Heart right ventricle (tissue), 16 donors: ENCODE measurements at places on chromosomes 6 and 20. TPM values are rescaled to one million over a fixed set of nuclear protein-coding genes. Genes with fewer than 3 reads are reported as not detected.

PAQR8 gene
- polyA plus RNA-seq, result 1.0 TPM

FKBP1C gene
- not detected for polyA plus RNA-seq

ARFGEF3 gene
- 0.73 TPM for polyA plus RNA-seq

ENPP3 gene
- polyA plus RNA-seq, result 0.09 TPM

MOG gene
- polyA plus RNA-seq, result 0.19 TPM

GRM1 gene
- polyA plus RNA-seq, result 0.44 TPM
